NCI-H187 (cell line): ENCODE measurements at places on chromosomes 16 and 17.

DNA sequence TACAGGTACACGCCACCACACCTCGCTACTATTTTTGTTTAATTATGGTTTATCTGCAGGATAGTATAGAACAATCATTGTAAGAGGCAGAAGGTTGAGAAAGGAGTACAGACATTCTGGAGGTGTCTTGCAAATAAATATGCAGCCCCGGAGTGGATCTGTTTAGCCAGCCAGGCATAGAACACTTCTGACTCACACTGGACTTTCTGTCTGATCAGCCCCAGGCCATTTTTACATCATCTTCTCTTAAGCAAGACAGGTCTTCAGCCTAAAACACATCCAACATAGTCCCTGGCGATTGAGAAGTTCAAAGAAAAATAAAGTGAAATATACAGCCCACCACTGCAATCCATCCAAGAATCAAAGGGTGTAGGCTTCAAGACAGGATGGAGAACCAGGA lies 81.4 kb downstream of the XYLT1 start:
- no peak for DNase-seq

DNA sequence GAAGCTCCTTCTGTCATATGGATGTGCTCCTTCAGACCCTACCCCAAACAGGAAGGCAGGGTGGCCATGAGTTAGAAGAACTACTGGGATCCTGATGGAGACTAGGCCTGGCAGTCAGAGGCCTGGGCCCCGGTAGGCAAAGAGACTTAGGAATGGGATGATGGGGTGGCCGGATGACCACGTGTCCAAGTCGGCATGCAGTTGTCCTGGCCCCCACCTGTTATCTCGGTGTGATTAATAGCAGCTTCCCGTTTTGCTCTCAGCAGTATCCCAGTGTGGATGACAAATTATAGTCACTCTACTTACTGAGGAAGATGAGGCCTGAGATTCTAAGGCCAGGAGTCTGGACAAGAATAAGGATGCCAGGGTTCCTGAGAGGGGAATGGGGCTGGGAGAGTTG lies 1.5 kb downstream of the TNFSF12 start:
- no peak for DNase-seq

DNA sequence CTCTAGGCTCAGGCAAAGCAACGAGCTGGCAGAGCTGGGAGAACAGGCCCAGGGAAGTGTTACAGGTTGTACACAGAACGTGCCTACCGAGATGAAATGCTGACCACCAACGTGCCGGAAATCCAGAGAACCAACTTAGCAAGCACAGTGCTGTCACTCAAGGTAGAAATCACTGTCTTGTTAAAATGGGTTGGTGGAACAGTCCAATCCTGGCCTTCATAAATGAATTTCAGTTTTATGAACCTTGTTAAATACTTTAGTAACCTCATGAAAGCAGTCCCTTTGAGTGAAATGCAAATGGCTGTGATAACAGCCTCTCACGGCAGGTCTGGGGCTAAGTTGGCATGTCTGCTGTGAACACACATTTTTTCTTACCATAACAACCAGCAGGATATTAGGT lies 29.0 kb downstream of the ETV4 start:
- DNase-seq = no peak

DNA sequence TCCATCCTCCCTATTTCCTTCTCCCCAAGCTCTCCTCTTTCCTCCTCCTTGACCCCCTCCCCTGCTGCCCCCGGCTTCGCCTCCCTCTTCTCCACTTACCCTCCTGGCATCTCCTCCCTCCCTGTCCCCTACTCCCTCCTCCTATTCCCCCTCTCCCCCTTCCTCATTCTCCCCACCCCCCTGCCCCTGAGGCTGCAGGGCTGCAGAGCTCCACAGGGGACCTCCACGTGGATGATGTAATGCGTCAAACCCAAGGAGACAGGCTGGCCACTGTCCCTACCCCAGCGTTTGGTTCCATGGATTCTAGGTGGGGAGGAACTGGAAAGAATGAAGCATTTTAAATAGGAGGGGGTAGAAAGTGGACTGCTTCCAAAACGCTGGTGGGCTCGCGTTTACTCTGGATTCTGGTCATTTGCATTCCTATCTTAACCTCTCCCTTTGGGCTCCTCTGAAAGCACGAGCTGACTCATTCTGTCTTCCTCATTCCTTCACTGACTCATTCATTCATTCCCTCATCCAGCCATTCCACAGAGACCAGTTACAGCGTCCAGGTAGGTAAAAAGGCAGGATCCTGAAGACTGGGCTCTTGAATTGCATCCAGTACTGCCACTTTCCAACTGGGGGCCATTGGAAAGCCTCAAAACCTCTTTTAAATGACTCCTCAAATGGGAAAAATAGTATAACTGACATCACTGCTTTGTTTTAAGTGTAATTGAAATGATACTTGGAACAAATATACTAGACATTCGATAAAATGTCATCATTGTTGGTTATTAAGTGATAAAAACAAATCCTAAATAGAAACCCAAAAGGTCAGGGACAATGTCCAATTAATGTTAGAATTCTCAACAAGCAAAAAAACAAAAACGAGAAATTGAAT lies 943 bp upstream of the COTL1 start:
- no peak for DNase-seq

DNA sequence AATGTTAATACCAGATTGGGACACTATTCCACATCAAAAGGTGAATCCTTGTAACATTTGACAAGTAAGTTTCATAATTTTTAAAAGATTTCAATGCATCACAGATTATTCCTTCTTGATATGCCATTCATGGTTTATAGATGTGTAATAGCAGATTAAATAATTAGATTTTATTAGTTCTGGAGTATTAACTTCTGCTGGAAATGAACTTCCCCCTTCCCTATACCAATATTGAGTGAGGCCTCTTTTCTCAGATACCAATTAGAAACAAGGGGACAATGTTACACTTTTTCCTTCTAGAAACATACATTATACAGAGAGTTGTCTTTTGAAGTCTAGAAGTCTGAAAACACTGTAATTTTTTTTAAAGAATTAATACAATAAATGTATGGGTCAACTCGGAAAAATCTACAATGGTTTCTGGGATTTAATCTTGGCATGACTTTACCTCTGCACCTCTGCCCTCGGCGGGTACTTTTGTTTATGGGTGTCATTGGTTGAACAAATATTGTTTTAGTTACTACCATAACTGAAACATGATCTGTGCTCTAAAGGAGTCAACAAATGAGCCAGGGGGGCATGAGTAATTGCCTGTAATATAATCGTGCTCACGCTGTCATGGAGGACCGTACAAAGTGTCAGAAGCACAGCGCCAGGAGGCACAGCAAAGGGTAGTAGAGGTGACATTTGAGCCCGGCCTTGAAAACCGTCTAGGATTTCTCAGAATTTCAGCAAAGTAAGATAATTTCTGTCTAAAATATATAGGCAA lies 8.2 kb downstream of the LRRC37B start:
- no peak for DNase-seq

DNA sequence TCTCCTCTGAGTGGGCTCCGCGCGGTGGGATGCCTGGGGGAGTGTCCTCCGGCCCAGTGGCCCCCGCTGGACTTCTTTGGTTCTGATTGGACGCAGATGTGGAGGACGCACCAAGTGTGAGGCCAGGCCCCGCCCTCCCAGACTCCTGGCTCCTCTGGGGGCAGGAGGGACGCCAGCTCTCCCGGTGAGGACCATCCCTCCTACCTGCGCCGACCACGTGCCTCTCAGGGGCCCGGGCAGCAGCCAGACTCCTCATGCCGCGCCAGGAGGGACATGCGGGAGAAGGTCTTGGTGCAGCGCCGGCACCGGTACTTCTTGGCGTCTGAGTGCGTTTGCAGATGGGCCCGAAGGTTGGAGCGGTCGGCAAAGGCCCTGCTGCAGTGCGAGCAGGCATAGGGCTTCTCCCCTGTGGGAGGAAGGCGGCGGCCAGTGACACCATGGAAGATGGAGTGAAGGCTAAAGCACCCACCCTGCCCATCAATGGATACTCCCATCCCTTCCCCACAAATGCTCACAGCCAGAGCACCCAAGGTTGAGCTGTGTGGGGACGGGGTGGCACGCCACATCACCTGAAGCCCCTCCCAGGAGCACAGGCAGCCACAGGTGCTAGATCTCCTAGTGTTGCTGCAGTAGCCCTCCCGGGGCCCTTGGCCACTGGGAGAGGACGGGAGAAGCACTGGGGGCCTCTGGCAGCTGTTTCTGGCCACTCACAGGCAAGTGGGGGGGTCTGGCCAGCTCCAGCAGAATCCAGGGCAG lies 7.9 kb downstream of the SNAI3 start:
- DNase-seq = no peak

GRCh38 chr16:75109732-75110243 lies 6.8 kb downstream of the LDHD start:
- no peak for DNase-seq

- no peak for DNase-seq
Measured at GRCh38 chr17:17275971-17276370, 5.1 kb downstream of the COPS3 start.

DNA sequence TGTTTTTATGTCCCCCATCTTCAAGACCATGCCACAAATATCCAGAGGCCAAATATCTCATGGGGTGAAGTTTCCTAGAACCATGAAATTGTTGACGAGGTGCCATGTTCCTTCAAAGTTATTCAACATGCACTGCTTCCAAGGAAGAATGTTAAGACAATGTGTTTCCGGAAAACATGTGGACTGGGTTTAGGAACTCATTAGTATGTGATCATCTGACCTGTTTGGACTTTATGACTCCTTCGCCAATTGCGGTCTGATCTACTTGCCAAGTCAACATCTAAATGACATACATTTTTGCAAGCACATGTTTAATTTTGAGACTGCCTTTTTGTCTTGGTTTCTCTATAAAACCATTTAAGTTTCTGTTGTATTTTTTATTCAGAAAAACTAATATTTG lies 234.8 kb downstream of the MAF start:
- no peak for DNase-seq

GRCh38 chr16:79082970-79083369 lies 517.6 kb downstream of the MAF start:
- DNase-seq = no peak

DNA sequence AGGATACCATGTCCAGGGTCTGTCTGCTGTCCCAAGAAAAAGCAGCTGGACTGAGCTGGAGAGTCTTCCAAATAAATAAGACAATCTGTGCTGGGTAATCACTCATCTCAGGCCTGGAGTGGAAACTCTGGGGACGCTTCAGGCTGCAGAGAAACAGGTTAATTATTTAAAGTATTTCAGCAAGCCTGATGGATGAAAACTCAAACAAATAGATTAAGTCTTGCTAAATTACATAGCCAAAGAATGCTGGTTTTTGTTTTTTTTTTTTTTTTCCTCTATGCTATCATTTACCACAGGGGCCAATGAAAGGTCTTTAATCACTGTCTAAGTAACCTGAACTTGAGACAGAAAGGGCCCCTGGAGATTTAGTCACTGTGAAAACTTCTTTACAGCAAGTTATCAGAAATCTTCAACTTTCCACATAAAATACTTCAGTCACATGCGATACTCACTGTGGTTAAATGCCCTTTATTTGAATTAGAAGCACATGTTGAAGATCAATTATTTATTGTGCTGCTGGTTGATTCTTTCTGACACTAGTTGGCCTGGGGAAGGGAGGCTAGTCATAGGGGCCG lies 31.0 kb upstream of the KCNJ2 start:
- no peak for DNase-seq

GRCh38 chr17:36129616-36130015 lies 26.0 kb downstream of the CCL4 start:
- DNase-seq = no peak

DNA sequence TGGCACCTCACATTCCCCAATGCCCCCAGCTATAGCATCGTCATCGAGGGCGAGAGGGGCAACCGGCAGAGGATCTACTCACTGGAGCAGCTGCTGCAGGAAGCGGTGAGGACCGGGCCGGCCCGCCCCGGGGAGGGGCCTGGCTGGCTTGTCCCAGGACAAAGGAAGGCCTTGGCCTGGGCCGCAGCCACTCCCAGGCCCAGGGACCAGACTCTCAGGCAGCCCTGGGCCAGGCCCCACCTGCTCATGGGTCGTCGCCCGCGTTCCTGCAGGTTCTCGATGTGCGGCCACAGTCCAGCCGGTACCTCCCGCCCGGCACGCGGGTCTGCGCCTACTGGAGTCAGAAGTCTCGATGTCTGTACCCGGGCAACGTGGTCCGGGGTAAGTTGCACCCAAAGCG lies 53.4 kb downstream of the ACTG1 start:
- no peak for DNase-seq

DNA sequence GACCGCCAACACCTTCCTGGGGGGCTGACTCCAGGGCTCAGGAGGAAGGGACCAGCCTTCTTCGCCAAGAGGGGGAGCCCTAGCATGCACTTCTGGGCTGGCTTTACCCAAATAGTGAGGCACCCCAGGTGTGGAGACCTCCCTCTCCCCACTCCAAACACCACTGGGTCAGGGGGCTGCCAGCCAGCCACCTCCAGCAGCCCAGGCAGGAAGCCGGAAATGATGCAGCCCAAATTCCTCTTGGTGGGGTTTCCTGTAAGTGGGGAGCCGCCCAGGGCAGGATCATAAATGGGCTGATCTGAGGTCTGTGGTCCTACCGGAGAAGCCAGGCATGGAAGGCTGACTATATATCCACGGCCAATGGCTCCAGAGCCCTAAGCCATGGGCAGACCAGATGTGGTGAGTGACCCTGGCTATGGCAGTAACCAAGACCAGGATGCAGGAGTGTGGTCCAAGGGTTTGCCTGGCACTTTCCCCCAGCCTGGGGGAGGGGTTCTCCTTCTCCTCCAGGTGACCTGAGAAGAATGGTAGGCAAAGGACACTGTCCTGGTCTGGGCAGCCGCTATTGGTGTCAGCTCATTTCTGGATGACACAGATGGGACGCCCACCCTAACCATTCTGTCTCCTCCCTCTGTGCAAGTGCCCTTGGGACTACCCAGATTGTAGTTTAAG lies 4.2 kb downstream of the GIT1 start:
- no peak for DNase-seq

DNA sequence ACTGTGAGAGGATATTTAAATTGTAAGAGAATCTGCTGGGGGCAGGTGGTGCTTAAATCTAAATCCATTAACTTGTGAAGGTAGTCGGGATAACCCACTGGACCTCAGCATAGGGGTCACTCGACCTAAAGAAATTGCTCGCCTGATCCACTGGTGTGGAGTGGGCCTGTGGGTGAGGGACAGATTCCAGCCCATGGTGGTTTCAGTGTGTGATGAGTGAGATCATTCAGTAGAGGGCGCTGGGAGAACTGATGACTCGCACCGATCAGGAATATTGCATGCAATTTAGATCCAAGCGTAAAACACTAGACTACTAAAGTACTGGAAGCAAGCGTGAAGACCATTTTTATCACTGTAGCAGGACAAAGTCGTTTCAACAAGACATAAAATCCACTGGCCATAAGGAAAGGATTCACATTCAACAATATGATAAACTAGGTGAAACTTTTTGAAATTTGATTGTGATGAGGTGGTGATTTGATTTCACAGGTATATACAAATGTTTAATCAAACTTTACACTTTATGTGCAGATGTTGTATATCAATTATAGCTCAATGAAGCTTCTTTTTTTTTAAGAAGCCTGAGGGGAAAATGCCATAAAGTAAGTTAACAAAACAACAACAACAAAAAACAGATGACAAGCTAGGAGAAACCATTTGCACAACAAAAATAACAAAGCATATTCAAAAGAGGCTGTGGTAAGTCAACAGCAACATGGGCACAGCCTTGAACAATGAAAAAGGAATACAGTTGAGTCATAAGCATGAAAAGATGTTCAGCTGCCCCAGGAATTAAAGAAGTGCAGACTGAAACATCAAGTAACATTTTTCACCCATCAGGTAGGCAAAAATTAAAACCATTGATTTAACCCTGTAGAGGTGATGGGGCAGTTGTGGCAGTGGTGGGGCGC lies 7.5 kb upstream of the TMEM170A start:
- no peak for DNase-seq

- DNase-seq = no peak
Measured at GRCh38 chr16:47254756-47255155, 111.0 kb upstream of the NETO2 start.

- DNase-seq = peak; percentile 25
Measured at GRCh38 chr16:15765880-15766279, 90.9 kb downstream of the MYH11 start.
